ENCODE measurements at places on chromosomes 1 and 21.

GRCh38 chr1:38474738-38475623 is 384.6 kb downstream of the RRAGC start:
- no peak for DNase-seq

DNA sequence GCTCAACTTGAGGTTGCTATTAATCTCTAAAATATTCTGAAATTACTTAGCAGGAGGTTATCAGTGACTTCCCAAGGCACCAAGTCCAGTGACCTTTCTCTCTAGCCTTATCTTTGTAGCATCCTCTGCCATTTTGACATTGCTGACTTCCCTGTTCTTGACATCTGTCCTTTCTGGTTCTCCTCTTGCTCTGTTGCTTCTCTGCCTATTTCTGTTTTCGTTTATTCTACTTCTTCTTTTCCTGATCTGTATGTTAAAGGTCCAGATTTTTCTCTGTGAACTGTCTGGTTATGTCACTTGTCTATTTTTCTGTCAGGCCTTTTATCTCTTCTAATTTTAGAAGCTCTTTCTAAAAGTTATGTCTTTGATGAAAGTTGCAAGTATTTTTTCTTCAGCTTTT is 178.8 kb downstream of the VPS13D start:
- DNase-seq: no peak

DNA sequence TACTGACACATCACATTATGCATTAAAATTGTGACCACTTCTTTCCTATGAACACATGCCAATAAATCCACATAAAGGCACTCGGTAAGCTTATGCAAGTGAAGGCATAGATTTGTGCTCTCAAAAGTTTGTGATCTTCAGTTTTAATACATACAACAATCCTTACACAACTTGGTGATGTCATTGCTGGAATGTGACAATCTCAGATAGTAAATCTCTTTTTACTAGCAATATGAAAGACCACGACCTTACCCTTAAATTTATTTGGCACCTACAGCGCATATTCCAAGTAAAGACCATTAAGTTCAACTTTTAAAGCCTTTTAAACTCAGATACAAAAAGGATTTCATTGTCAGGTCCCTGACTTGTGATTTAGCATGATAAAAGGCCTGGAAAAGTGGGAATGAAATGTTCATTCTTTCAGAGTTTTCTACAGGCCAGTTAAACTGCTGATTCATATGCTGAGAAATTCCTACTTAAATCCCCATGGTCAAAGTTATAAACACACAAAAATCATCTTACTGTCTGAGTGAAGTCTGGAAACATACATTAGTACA is 157.4 kb downstream of the SIPA1L2 start:
- DNase-seq: no peak

DNA sequence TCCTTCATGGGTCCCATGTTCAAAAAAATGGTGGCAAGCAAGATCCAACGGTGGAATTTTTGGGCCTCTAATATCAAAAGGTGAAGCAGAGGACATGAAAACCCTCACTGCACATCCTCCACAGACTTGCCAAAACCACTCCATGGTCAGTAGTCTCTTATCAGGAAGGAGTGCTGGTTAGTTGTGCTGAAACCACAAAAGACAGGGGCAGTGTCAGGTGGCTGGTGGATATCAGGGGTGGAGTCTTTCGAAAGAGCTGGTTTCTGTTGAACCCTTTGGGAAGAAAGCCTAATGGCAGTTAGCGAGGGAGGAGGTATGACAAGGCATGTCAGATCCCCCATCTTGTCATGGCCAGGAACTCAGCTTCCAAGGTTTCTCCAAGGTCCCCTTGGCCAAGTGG is 395.9 kb upstream of the CAMK1G start:
- no peak for DNase-seq

DNA sequence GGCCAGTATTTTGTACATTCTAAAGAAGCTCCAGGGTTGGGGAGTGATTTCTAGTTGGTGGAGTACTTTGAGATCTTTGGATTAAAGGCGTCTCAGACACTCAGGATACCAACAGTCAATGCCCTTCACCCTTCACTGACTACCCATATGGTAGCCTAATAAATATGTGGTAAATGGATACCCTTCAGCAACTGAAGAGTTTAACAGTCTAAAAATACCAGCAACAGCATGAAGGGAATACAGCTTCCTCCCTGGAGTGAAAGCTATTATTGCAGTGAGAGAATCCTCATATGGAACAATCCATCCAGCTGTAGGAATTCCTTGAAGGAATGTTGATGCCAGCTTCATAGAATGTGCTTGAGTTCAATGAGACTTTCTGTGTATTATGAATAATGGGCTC is 26.8 kb downstream of the DNAJC11 start:
- DNase-seq: no peak

GRCh38 chr1:57489358-57490036 is 65.6 kb upstream of the DAB1 start:
- no peak for DNase-seq

- no peak for DNase-seq
Observed at GRCh38 chr1:30525971-30526651, 197.3 kb downstream of the MATN1 start.

DNA sequence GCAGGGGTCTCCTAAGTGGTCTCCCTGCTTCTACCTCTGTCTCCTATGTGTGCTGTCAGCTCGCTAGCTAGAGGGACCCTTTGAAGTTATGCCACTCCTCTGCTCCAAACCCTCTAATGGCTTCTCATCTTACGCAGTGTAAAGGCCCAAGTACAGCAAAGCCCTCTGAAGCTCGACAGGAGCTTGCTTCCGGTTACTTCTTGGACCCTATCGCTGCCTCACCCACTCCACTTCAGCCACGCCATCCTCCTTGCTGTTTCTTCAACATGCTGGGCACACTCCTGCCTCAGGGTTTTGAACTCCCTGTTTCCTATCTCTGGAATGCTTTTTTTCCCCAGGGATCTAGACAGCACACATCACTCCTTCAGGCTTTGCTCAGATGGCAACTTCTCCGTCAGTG is 102.3 kb upstream of the F3 start:
- DNase-seq: no peak

DNA sequence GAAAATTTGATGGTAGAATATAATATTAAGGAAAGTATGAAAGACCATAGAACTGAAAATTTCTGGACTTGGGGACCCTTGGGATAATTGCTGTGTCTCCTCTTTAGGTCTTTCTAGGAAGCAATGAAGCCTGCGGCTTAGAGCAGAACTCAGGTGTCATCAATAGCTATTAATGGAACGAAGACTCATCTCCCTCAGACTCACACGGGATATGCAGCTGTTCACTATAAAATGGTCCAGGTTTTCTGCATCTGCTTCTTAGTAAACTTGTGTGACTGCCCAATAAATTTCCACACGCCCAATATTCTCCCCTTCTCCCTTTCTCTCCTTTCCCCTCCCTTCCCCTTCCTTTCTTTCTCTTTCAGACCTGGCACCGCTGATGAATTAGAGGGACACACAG is 392.5 kb downstream of the HLX start:
- no peak for DNase-seq

- no peak for DNase-seq
Observed at GRCh38 chr21:41045534-41046268, 122.3 kb upstream of the BACE2 start.

DNA sequence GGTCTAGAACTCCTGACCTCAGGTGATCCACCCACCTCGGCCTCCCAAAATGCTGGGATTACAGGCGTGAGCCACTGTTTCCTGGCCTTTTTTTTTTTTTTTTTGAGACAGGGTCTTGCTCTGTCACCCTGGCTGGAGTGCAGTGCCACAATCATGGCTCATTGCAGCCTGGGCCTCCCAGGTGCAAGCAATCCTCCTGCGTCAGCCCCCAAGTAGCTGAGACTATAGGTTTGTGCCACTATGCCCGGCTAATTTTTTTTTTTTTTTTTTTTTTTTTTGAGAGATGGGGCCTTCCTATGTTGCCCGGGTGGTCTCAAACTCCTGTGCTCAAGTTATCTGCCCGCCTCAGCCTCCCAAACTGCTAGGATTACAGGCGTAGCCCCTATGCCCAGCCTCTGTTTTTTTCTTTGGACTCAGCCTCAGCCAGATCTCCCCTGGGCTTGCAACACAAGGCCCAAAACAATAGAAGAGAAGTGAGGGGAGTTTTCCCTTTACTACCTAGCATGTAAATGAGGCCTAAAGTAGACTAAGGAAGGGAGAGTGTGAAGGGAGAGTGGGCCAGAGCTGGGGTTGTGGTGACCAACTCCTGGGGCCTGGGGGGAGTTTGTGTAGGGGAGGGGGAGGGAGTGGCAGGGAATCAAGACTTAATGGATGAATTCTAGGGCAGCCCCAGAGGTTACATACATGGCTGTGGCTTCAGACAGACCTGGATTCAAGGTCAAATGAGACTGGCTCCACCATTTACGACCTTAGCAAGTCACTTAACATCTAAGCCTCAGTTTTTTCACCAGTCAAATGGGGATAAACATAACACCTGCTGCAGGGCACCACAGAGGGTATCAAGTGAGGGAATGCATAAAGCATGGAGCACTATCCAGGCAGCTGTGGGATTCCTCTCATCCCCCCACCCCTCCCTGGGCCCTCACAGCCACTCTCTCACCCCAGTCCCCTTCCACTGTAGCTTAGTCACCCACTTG is 1.6 kb upstream of the CD52 start:
- DNase-seq: no peak

DNA sequence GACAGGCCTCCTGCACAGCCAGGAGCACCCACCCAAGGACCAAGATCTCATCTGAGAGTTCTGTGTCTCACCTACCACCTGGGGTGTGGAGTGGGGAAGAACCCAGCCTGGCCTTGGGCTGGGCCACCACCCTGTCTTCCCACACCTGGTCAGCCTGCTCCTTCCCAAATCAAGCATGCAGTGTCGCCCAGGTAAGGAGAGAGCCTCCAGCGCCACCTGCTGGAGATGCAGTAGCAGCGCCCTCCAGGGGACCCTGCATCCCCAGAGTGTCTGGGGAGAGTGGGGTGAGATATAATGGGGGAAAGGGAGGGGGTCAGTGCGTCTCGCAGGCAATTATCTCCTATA is 32.3 kb downstream of the KIAA2013 start:
- peak; percentile 54 for DNase-seq

- DNase-seq: no peak
Observed at GRCh38 chr1:222195857-222196256, 352.0 kb downstream of the HHIPL2 start.

DNA sequence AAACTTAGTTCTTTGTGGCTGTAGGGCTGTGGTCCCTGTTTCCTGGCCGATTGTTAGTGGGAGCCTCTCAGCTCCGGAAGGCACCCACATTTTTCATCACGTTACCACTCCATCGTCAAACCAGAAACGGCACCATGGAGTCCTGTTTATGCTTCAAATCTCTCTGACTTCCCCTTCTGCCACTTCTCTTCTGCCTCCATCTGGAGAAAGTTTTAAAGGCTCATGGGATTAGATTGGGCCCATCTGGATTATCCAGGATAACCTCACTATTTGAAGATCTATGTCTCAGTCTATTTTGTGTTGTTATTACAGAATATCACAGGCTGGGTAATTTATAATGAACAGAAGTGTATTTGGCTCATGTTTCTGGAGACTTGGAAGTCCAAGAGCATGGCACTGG is 19.3 kb upstream of the IL22RA1 start:
- DNase-seq: no peak

DNA sequence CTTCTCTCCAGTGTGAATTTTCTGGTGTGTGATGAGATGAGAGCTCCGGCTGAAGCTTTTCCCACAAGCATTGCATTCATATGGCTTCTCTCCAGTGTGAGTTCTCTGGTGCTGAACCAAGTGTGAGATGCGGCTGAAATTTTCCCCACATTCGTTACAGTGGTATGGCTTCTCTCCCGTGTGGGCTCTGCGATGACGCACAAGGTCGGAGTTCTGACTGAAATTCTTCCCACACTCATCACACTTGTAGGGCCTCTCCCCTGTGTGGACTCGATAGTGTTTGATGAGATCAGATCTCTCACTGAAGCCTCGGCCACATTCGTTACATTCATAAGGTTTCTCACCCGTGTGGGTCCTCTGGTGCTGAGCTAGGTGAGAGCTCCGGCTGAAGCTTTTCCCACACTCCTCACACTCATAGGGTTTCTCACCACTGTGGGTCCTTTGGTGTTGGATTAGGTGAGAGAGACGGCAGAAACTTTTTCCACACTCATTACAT is 7.4 kb downstream of the ZNF436 start:
- DNase-seq: no peak

- DNase-seq: no peak
Observed at GRCh38 chr1:12296623-12297022, 66.8 kb downstream of the VPS13D start.

GRCh38 chr1:84107955-84108354 is 36.1 kb upstream of the PRKACB start:
- no peak for DNase-seq

- DNase-seq: peak; percentile 28
Observed at GRCh38 chr1:6785728-6786505, 663 bp downstream of the CAMTA1 start.

DNA sequence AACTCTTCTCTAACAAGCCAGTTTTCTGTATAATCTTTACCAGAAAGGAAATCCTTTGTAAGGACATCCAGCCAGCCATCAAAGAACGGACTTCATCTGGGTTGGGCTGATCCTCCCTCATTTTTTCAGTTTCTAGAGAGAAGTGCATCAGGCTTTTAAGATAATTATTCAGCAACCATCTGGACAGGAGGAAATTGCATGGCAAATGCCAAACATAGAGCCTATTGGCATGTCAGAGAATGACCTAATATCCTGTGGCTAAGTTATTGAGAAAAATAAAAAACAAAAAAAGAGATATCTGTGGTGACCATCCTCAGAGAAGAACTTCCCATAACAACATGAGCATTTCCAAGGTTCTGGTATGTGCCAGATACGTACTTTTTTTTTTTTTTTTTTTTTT is 74.9 kb upstream of the BEND5 start:
- no peak for DNase-seq

- no peak for DNase-seq
Observed at GRCh38 chr1:61626816-61627215, 98.1 kb downstream of the TM2D1 start.

DNA sequence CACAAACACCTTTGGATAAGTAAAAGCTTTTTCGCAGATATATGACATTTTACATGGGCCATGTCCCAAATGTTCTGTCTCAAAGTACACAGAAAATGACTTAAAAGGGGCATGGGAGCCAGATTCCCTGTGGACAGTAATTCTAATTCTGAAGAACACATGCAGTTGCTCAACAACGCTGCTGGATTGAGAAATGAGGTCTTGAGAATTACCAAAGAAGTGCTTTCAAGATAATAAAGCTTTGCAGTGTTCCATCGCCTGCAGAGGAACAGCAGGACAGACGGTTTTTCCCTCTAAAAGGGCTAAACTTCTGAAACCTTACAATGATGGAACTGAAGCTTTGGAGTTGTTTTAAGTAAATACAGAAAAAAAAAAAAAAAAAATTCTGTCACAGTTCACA is 55.3 kb upstream of the HSPA13 start:
- DNase-seq: no peak

GRCh38 chr1:182484531-182485257 is 34.7 kb downstream of the RGSL1 start:
- DNase-seq: no peak

GRCh38 chr1:2215329-2215728 is 12.8 kb upstream of the SKI start:
- DNase-seq: no peak

DNA sequence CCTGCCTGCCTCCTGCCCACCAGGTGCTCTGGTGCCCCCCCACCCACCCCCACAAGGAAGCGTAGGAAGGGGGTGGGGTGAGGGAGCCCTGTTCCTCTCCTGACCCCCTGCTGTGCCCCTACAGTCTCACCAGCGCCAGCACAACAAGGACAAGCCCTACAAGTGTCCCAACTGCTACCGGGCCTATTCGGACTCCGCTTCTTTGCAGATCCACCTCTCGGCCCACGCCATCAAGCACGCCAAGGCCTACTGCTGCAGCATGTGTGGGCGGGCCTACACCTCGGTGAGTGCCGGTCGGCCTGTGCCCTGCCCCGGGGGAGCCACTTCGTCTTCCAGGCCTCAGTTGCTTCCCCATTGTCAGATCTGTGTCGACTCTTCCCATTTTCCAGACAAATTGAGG is 25.9 kb downstream of the A3GALT2 start:
- no peak for DNase-seq
